GM04504 (cell line): ENCODE measurements at places on chromosomes 1 and 21.

DNA sequence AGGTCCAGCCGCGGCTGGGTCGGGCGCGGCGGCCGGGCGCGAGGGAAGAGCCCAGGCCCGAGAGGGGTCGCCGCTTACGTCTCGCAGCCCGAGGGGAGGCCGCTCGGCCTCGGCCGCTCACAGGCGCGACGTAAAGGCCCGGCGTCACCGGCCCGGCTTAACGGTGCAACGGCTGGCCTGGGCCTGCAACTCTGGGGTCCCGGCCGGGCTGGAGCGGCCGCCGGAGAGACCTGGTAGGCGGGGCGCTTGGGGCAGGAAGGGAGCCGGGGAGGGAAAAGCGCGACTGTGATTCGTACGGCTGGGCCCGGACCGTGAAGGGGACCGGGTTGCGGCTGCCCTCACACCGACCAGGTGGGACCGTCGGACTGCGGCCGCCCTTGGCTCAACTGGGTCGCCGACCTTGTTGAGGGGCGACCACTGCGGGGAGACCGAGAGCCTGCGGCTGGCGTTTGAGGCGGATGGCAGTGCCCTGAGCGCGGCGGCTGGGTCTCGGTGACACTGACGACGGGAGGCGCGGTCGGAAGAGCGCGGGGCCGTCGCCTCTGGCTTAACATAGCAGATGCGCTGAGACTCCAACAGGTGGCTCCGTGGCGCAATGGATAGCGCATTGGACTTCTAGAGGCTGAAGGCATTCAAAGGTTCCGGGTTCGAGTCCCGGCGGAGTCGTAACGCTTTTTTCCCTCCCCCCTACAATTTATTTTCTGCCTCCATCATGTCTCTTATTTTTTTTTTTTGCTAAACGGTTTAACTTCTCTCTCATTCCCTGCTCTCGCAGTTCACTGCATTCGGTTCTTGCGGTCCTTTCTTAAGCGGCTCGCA lies 31.8 kb downstream of the DNTTIP2 start:
- DNase-seq = peak; percentile 69

DNA sequence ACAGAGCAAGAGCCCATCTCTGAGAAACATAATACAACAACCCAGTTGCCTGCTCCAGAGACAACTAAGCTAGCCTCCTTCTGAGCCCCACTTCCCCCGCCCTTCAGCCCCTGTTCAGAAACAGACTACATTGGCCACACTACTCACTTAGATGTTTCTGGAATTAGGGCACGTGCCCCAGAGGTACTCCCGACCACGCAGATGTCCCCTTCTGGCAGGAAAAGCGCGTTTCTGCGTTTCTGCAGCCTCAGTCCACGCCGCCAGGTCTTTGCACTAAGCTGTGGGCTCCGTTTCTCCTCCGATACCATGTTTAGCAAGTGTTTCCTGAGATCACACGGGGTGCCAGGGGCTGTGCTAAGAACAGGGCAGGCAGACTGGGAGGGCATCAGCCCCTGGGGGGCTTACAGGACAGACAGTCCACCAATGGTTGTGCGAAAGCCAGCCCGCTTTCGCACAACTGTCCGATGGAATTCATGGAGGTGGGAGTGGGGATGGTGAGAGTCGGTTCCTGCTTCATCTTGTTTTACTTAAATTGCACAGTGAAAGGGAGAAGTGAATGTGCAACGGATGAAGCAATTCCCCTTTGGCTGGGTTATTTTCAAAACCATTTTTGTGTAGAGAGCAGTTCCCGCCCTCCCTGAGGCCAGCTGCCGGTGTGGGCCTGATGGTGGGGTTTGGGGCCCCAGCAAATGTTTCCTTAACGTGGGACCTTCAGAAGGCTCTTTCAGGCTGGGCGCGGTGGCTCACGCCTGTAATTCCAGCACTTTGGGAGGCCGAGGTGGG lies 2.7 kb downstream of the PIK3CD start:
- DNase-seq = no peak

GRCh38 chr1:1537626-1538250 lies 2.7 kb downstream of the TMEM240 start:
- DNase-seq = no peak

DNA sequence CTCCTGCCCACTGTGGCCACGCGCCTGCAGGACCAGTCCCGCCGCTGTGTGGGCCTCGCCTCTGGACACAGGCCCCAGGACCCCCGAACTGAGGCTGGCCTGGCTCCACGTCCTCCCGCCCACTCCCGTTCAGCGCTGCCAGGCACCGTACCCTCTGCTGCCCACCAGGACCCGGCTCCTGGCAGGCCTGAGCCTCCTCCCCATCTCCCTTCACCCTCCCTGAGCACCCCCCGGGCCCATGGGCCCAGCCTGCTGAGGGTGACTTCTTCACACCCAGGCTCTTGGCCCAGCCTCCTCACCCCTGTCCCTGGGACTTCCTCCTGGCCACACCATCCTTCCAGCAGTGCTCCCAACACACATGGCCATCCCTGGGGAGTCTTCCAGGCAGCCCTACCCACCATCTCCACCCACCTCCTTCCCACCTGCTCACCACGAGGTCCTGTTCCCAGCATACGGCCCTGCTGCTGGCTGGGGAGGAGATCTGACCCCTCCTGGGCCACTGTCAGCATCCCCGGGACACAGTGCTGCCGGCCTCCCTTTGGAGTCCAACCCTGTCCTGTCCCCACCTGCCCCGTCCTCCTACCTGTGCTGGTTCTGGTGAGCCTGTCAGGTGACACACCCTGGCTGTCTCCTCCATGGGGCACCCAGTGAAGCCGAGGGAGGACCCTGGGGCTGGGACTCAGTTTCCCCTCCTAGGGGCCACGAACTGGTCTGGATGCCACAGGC lies 53.7 kb downstream of the SLX9 start:
- no peak for DNase-seq

DNA sequence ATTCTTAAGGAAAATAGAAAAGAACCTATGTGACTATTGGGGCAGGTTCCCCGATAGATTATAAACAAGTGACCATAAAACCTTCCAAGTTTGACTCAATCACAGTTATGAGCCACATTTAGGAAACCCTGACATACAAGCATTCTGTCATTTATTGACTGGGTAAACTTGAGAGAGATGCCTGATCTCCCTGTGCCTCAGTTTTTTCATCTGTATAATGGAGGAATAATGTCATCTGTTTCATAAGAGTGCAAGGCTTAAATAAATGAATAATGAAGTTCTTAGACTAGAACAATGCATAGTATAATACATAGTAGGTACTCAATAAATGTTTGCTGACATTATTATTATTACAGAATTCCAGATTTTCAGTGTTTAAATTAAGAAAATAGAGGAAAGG lies 18.9 kb upstream of the EEIG2 start:
- no peak for DNase-seq

- peak; percentile 32 for DNase-seq
These were observed 251.9 kb downstream of the DPYD start for GRCh38 chr1:97668945-97669344.

- DNase-seq = no peak
These were observed 22.9 kb upstream of the IFNAR2 start for GRCh38 chr21:33206771-33207281.

DNA sequence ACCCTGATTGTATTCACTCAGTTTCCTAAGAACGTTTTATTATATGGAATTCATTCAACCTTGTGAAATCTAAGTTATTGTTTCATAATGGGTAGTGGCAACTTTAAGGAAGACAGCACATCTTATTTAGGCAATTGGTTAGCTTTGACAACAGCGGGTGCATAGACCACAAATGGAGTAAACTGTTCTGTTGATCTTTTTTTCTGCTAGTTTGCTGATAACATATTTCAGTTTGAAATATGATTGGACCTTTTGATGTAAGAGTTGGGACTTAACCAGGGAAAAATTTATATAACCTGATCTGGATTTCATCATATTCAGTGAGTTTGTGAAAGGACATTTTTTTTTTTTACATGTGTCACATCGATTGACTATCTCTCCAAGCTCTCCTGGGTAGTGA lies 151.7 kb downstream of the HLX start:
- no peak for DNase-seq

DNA sequence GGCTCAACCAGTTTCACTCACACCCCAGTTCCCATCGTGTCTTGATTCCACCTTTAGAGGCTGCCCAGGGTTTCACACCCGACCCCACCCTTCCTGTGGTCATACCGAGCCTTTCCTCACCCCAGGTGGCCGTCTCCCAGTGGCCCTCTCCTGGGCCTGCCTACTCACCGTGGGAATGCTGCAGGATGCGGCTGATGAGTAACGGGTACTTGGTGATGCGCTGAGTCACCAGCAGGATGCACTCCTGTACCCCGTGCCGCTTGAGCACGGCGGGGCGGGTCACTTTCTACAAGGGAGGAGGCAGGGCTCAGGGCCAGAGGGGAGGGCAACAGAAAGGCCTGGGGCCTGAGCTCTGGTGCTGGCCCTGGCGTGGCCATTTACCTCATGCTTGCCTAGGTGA lies 16.4 kb downstream of the ARHGEF2 start:
- DNase-seq = peak; percentile 93

DNA sequence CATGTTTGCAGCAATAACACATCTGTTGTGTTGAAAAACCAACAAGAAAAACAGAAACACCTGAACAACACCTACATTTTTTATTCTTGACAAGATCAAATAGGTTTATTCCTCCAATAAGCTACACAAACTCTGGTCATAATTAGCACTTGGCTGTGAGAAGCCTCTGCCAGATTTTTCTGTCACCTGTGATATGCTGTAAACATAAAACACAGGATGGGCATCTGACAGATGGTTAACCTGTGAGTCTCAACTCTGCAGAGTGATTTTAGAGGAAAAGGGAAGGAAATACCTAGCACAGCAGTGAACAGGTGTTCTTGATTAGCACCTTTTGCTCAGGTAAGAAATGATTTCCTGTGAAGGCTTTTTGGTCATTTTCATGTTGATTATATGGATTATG lies 175.4 kb upstream of the COA6 start:
- no peak for DNase-seq

DNA sequence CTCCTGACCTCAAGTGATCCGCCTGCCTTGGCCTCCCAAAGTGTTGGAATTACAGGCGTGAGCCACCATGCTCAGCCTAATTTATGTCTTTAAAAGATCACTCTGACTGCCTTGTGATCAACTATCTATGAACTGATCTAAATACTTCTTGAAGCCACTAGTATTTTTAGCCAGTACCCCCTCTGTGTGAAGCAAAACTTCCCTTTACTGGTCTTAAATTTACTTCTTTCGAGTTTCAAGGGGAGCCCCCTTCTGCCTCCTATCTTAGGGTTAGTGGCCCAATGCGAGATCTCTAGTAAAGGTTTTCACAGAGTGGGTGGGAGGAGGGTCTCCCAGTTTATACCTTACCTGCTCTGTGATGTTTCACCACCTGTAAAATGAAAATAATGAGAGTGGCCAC lies 66.1 kb upstream of the RPL11 start:
- DNase-seq = no peak

GRCh38 chr1:53172426-53173128 lies 24.0 kb upstream of the CPT2 start:
- peak; percentile 56 for DNase-seq

- DNase-seq = no peak
These were observed 14.4 kb downstream of the LMNA start for GRCh38 chr1:156128654-156129597.

DNA sequence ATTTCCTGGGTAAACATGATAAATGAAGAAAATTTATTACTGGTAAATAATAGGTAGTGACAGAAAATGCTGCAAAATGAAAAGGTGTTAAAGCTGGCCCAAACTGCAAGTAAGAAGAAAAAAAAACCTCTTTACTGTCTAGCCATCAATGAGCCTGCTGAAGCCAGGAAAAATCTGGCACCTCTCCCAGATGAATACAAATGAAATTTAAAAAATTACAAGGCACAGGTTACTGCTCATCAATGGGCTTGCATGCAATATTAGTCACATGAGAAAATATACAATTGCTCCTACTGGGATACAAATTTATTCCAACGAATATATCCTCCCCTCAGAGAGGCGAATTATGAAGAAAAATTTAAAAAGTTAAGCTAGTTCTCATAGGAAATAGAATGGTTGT lies 1422.5 kb downstream of the KCNT2 start:
- DNase-seq = no peak

GRCh38 chr1:231896806-231897205 lies 270.2 kb downstream of the DISC1 start:
- DNase-seq = no peak

GRCh38 chr1:61604684-61605083 lies 120.3 kb downstream of the TM2D1 start:
- no peak for DNase-seq
